Progenitor cell of endocrine pancreas (in vitro differentiated cells): ENCODE measurements at places on chromosomes 1 and 21. TPM values are rescaled to one million over a fixed set of nuclear protein-coding genes. Genes with fewer than 3 reads are reported as not detected.

CD34 gene
- 0.07 TPM in 1 of 2 replicates, not detected in the other for total RNA-seq

CADM3 gene
- total RNA-seq, result 7.1 and 8.9 TPM in 2 replicates

DNA sequence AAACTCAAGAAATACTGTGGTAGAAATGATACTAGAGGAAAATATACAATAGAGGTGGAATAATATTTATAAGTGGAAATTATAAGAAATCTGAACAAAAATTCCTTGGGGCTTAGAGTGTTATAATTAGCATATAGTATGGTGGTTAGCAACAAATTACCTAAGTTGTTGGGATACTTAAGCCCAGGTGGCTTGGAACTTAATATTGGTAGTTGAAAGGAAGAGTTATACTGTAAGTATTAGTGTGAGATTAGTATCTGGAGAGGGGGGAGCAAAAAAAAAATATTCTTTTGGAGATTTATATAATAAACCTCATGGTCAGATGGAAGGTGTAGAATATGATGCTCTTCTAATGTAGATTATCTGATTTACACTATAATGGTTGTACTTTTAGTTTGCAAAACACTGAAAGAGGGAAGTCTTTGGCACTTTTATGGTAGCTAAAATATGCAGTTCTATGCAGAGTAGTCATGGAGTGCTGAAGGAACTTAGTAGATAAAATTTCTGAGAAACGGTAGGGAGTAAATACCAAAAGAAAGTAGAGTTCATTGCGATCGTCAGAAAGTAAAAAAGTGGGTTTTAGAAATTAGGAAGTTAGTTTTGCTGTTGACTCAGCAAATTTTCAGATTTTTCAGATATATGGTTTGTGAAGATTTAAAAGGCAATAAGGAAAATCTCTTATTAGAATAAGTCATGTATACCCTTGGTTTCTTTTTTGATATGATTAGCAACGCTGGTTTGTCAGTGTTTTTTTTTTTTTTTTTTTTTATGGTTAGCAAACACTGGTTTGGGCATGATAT is 45.7 kb downstream of the MTF2 start:
- peaks cover 5% of the 10 kb centered on the region for H3K4me1 ChIP-seq
- no peak overlapping the region for H3K27ac ChIP-seq
- DNase-seq, result no peak
- H3K4me3 ChIP-seq, result no peak overlapping the region
- peaks cover 35% of the 10 kb centered on the region for H3K36me3 ChIP-seq
- peaks cover 26% of the 10 kb centered on the region for H3K27me3 ChIP-seq

- no peak for DNase-seq
- H3K4me3 ChIP-seq, result no peak overlapping the region
- peaks cover 9% of the 10 kb centered on the region for H3K27me3 ChIP-seq
- H3K27ac ChIP-seq, result no peak overlapping the region
- no peaks in the 10 kb centered on the region for H3K36me3 ChIP-seq
- no peaks in the 10 kb centered on the region for H3K4me1 ChIP-seq
Measured at GRCh38 chr1:20602851-20603450, 14.1 kb downstream of the CDA start.
